ENCODE measurements at places on chromosomes 7 and 10.

DNA sequence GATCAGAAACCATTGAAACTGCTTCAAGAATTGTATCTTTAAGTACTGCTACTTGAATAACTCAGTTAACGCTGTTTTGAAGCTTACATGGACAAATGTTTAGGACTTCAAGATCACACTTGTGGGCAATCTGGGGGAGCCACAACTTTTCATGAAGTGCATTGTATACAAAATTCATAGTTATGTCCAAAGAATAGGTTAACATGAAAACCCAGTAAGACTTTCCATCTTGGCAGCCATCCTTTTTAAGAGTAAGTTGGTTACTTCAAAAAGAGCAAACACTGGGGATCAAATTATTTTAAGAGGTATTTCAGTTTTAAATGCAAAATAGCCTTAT, 14.7 kb downstream of the HNRNPA2B1 start:
- no peak for DNase-seq

DNA sequence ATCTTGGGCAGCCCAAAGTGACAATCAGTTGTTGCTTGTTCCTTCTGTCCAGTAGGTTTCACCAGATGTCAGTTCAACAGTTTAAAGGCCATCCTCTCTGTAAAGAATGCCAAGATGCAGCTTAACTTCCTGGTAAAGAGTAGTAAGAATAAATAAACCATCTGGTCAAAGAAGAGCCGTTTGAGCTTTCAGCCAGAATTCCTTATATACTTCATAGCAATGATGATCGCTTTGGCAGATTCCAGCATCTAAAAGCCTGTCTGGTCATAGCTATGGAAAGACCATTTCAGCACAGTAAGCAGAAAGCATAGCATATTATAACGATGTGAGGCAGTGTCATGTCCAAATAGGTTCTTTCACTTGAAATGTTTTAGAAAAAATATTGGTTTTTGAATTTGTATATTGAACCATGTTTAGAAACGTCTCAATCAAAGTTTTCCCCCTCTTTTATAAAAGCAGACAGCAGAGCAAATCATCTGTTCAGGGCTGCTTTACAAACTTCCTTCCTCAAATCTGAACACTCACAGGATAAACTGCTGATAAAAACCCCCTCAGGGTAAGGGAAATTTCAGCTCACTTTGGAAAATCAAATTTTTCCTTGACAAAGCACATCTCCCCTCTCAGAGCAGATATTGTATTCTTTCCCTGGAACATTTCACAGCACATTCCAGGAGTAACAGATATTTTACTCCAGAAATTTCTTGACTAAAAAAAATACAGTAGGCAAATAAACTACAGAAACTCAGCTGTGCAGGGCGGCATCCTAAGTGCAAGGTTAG, 184.1 kb downstream of the NOC3L start:
- no peak for DNase-seq

- no peak for DNase-seq
Measured at GRCh38 chr7:49731836-49732235, 41.6 kb upstream of the VWC2 start.

- DNase-seq: no peak
Measured at GRCh38 chr10:44640429-44640828, 255.5 kb upstream of the CXCL12 start.

All from substantia nigra (tissue), 51 donors.